Activated naive CD4-positive, alpha-beta T cell treated with anti-CD3 and anti-CD28 coated beads, Interleukin-2, amount 50 U/mL, for 72 hours (primary cell): ENCODE measurements at places on chromosomes 1 and 21.

DNA sequence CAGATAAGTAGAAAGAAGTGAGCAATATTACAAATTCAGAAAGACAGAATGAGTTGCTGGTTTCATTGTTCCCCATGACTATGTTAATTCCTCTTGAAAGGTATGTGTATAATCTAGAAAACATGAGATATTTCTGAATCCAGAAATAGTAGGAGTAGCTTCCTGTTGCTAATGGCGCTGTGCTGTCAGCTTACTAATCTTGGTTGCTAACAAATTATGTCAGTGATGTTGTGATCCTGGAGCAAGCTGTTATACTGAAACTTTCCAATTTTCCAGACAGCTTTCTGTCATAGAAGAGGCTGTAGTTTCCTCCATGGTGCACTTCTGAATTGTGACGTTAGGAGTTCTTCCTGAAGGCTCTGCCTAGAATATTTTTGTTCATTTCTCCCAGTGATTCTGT is 372.3 kb downstream of the USP25 start:
- DNase-seq: no peak

DNA sequence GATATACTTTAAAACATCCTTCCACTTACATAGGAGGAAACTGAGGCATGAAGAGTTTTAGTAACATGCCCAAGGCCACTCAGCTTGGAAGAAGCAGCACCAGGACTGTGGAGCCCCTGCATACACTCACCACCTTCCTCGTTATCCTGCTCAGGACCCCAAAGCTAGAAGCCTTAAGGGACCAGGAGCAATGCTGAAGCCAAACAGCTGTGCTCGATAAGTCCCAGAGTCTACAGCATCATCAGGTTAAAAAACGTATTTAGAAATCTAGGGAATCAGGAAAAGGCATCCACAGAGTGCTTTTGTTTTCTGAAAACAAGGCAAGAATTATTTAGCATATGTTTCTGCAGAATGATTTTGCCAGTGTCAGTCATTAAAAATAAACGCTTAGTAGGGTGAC is 301.7 kb upstream of the ESRRG start:
- DNase-seq: no peak

DNA sequence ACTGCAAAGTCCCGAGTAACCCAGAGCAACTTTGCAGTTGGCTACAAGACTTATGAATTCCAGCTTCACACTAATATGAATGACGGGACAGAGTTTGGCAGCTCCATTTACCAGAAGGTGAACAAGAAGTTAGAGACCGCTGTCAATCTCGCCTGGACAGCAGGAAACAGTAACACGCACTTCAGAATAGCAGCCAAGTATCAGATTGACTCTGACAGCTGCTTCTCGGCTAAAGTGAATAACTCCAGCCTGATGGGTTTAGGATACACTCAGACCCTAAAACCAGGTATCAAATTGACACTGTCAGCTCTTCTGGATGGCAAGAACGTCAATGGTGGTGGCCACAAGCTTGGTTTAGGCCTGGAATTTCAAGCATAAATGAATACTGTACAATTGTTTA is 66.8 kb downstream of the ACBD6 start:
- no peak for DNase-seq

DNA sequence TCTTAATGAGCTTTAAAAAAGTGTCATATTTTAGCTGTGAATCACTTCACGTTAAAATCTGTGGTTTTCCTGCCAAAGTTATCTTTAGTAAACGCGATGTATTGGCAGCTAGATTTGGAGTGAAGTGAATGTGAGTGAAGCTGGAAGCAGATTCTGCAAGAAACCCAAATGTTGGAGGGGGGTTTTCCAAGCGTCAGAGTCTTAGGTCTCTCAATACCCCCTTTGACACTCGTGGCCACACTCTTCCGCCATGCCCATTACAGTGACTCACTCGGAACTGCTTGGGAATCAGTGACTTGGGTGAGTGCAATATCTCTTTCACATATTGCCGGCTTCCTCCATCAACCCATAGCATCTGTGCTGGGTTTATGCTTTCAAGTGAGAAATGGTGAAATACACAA is 17.5 kb downstream of the B3GALT5 start:
- DNase-seq: no peak

GRCh38 chr1:112794654-112795239 is 79.6 kb upstream of the PPM1J start:
- no peak for DNase-seq

GRCh38 chr1:33442141-33442540 is 11.2 kb upstream of the PHC2 start:
- no peak for DNase-seq

GRCh38 chr1:22153660-22154437 is 11.0 kb upstream of the WNT4 start:
- DNase-seq: no peak

DNA sequence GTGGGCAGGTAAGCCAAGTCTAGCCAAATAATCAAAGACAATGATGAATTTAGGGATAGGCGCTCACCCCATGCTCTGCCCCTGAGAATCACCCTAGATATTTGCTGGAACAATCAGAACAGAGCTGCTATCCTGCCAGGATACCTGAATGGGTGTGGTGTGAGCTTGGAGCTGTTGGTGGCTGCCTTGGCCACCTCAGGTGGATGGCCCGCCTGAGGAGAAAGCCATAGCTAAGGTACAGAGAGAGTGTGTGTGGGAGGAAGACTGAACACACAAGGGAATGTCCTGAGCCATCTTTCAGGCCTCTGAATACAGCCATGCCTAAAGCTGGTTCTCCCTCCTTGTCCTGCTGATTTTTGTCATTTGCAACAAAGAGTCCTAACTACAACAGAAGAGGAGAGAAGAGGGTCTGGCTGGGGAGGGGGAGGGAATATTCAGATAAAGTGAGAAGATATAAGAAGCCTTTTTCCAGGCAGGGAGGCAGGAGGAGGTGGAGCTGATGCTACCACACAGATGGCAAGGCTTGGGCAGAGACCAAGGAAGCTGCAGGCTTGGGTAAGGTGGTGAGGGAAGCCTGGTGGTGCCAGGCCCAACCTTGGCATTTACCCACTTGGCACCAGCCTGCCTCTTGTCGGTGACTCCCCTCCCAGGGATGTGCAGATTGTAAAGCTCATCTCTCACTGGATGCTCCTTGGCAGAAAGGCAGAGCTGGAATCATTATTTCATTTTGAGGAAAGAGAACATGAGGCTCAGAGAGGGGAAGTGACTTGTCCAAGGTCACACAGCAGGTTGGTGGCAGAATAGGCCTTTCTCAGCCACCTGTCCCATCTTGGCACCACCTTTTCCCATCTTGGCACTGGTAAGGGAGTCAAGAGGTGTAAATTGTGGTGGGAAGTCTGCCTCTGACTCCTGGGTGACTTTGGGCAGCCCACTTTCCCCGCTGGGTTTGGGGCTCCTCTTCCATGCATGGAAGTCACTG is 49.7 kb downstream of the NKAIN1 start:
- DNase-seq: no peak

GRCh38 chr21:31473685-31474345 is 129.8 kb upstream of the TIAM1 start:
- no peak for DNase-seq

GRCh38 chr1:78292361-78292760 is 198.4 kb upstream of the PTGFR start:
- no peak for DNase-seq

DNA sequence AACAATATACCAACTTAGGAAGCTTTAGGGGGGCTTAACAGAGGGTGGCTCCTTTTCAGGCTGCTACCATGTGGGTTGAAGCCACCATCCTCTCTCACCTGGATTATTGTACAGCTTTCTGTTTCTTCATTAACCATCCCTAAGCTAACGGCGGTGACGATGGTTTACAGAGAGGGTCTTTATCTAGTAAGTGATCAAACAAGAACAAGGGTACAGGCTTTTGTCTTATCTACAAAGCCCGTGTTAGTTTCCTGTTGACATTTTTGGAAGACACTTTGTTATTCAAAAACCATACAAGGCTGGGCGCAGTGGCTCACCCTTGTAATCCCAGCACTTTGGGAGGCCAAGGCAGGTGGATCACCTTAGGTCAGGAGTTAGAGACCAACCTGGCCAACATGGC is 20.4 kb downstream of the SLC25A33 start:
- no peak for DNase-seq

DNA sequence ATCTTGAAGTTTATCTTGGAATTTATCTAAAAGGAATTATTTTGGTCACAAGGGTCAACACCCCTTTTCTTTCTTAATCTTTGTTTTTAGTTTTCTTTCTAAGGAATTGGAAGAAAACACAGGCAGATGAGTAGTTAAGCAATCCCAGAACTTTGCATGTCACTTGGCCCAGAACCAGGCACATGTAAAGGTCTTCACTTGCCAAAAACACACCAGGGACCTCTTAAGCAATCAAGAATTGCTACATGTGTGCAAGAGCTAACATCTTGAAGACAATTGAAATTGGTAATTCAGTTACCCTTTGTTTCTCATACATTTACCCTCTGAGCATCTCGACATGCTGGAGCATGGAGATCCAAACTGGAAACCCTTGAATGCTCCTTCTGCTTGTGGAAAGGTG is 114.2 kb downstream of the ZC3H11B start:
- DNase-seq: no peak

DNA sequence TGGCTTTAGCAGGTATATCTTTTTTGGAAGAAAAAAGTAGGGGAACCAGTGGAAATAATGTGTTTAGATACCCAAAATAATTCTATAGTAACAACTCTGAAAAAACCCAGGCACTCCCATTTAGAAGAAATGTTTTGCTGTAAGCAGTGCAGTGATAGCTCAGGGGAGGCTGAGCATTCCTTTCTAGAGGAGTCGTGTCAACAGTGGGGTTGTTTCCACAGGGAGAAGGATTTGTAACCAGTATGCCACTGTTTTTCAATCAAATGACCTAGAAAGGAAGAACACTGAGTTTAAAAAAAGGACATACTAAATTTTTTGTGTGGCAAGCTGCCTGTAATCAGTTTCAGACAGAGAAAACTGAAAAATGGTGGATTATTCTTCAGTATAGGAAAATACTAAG is 2.4 kb downstream of the PGD start:
- DNase-seq: no peak

DNA sequence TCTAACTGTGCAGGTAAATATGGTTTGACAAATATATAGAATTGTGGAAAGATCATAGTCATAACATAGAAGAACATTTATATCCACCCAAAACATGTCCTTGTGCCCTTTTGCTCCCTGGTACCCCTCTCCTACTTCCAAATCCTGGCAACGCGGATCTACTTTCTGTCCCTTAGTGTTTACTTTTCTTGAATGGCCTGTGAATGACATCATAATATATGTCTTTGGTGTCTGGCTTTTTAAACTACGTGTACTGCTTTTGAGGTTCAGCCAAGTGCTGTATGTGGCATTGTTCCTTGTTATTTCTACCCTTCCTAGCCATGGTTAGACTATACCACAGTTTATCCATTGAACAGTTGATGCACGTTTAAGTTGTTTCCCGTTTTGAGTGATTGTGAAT is 155.6 kb downstream of the SDCCAG8 start:
- DNase-seq: no peak

DNA sequence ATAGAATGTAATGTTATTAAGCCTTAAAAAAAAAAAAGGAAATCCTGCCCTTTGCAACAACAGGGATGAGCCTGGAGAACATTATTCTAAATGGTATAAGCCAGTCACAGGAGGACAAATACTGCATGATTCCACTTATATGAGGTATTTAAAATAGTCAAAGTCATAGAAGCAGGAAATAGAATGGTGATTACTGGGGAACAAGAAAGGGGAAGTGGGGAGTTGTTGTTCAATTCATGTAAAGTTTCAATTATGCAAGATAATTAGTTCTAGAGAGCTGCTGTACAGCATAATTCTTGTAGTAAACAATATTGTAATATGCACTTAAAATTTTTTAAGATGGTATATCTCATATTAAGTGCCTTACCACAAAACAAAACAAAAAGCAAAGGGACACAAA is 13.2 kb downstream of the FCER1A start:
- DNase-seq: no peak

- no peak for DNase-seq
Measured at GRCh38 chr1:34690269-34690668, 64.6 kb upstream of the GJB5 start.

DNA sequence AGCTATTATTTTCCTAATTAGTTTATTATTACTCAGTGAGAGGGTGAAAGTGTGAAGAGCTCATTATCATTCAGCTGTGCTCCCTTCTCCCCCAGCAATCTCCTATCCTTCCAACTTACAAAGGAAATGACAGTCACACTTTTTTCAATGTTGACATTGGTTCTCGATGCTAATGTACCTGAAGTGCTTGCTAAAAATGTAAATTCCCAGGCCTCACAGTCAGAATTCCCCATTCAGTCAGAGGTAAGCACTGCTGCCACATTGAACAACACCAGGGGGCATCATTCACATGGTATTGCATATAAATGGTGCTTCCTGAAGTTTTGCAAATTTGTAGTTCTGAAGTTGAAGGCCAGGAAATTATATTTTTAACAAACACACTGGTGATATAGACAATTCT is 132.7 kb upstream of the FOXD3 start:
- no peak for DNase-seq

- no peak for DNase-seq
Measured at GRCh38 chr21:16891821-16892220, 621.0 kb upstream of the CXADR start.

DNA sequence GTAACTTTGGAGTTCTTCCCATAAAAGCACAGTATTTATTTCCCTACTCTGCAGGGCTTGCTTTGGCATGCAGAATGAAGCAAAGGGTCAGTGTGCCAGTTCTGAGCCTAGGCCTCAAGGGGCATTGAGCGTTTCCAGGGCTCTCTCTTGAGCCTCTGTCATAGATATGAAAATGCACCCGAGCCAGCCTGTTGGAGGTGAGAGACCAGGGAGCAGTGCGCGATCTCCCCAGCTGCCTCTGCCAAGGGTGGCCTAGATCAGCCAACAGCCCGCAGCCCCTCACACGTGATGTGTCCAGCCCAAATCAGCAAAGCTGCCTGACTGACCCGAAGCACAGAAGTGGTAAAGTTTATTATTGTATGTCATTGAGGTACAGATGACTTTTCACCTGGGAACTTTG is 63.7 kb downstream of the TENT5C start:
- DNase-seq: peak; percentile 41

- no peak for DNase-seq
Measured at GRCh38 chr1:10818262-10819197, 22.1 kb upstream of the CASZ1 start.

- DNase-seq: no peak
Measured at GRCh38 chr1:171521567-171521966, 36.2 kb downstream of the PRRC2C start.

- no peak for DNase-seq
Measured at GRCh38 chr21:41220208-41220733, 52.3 kb downstream of the BACE2 start.

DNA sequence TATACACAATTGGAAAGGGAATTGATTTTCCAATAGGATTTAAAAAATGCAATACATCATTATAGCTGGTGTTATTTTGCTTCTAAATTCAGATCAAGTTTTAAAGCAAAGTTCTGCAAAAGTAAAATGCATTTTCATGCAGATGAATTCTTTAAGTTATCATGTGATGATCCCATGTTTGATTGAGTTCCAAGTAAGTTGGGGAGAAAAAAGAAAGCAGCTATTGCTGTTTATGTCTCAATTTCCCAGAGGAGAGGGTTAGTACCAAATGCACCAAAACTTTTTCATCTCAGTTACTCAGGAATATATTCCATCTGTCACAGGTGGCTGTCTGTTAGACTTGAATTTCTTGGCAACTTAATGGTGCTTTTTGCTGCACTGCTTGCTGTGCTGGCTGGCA is 29.7 kb downstream of the HSPA13 start:
- DNase-seq: no peak

- DNase-seq: no peak
Measured at GRCh38 chr1:244792188-244792850, 43.1 kb upstream of the COX20 start.
